ENCODE measurements at places on chromosomes 2 and 18.

- no peak for DNase-seq
These were observed 228.9 kb downstream of the TMEM163 start for GRCh38 chr2:134489732-134490384.

DNA sequence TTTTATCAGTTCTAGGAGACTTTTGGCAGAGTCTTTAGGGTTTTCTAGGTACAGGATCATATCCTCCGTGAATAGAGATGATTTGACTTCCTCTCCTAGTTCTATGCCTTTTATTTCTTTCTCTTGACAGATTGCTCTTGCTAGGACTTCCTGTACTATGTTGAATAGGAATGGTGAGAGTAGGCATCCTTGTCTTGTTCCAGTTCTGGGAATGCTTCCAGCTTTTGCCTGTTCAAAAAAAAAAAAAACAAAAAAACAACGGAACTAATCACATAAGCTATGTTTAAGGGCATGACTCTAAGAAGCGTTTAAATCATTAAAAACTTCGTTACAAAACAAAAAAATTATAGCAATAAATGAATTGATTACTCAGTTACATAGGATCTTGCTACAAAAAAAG lies 145.7 kb downstream of the NUP35 start:
- no peak for DNase-seq

DNA sequence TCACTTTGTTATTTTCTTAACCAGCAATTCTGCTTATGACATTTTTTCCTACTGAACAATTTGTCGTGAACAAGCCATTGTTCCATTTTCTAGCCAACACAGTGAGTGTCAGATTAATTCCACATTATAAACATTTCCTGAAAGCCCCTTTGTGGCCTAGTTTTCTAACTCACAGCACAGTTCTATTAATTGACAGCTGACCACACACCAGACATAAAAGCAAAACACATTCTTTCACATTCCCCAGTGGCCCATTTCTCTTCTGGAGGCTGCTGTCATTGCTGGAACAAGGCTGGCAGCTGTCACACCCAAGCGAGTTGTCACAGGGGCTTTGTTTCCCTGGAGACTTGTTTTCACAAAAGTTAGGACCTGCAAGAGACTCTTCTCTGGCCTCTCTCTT lies 50.7 kb downstream of the RNF152 start:
- no peak for DNase-seq

- no peak for DNase-seq
These were observed 90.5 kb upstream of the DDX18 start for GRCh38 chr2:117723888-117724434.

- no peak for DNase-seq
These were observed 273.6 kb downstream of the SLC8A1 start for GRCh38 chr2:40178171-40178778.

DNA sequence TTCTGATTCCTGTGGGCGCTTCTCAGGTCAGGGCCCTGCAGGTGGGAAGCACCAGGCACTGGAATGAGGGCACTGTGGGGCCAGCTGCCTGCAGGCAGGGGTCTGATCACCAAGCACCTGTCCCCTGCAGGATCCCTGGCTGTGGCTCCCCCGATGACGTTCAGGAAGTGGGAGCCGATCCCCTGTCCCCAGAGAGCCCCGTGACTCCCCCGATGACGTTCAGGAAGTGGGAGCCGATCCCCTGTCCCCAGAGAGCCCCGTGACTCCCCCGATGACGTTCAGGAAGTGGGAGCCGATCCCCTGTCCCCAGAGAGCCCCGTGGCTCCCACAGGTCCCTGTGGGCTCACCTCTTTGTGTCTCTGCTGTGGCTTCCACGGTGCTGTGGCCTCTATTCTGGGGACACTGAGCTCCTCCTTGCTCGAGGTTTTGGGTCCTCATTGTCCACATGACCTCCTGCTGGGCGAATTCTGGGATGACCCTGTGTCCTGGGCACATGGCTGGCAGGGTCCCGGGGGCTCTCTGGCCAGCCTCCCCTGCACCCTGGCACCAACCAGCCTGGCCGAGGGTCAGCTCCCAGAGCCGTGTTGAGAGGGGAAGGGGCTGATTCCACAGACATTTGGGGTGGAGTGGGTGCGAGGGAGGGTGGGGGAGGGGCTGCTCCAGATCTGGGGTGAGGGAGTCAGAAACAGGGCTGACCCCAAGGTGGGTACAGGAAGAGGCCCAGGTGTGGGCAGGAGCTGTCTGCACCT lies 4.8 kb downstream of the NEU4 start:
- DNase-seq = peak; percentile 22

GRCh38 chr2:25081237-25081790 lies 39.4 kb downstream of the EFR3B start:
- DNase-seq = no peak

- no peak for DNase-seq
These were observed at the start of gene SRD5A2 for GRCh38 chr2:31580321-31581117. Gene SRD5A2 (minus strand): TSS chr2:31580938. CDS start chr2:31580900, 38 bp downstream.

GRCh38 chr18:24878289-24878688 lies 417.9 kb downstream of the HRH4 start:
- no peak for DNase-seq

DNA sequence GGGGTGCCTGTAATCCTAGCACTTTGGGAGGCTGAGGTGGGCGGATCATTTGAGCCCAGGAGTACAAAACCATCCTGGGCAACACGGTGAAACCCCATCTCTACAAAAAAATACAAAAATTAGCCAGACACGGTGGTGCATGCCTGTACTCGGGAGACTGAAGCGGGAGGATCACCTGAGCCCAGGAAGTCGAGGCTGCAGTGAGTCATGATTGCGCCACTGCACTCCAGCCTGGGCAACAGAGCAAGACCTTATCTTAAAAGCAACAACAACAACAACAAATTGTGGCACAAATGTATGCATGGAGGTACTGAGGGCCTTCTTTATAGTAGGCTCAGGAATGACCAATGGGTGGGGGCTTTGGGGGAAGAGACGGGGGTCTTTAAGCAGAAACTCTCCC lies 38.5 kb downstream of the HPCAL1 start:
- DNase-seq = no peak

DNA sequence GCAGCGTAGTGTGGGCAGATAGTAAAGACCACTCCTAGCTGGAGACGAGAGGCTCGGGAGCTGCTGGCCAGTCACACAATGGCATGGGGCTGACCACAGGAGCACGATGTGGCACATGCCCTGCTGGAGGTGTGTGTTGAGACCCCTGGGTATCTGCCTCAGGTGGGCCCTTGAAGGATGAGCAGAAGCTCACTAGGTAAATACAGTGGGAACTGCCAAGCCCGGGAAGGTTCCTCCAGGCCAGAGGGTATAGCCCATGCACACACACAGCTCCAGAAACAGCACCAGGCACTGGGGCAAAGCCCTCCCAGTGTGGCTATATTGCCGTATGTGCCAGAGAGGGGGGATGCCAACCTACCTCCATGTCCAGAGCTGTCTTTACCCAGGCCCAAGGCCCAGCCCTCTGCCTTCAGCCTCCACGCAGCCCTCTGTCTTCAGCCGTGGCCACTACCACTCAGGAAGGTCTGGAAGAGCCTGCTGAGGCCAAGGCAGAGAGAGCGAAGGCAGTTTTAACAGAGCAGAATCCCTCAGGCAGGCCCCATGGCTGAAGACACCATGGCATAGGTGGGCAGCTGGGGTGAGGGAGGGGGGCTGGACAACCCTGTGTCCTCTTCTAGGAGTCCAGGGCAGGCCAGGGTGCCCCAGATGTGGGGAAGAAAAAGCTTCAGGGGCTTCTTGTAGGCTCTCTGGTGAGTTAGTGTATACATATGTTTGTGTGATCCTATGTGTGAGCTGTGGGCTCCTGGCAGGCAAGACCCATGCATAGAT lies 7.0 kb upstream of the ARID5A start:
- no peak for DNase-seq

- DNase-seq = no peak
These were observed 206.0 kb upstream of the CXCR4 start for GRCh38 chr2:136323935-136324334.

DNA sequence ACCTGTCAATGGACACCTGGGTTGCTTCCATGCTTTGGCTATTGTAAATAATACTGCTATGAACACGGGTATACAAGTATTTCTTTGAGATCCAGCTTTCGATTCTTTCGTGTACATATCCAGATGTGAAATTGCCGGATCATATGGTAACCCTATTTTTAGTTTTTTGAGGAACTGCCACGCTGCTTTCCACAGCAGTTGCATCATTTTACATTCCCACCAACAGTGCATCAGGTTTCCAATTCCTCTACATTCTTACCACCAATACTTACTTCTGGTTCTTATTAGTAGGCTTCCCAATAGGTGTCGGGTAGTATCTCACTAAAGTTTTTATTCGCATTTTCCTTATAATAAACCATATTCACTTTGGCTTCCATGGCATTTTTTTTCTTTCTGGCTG lies 69.6 kb downstream of the PID1 start:
- no peak for DNase-seq

GRCh38 chr2:75424936-75425619 lies 135.7 kb downstream of the EVA1A start:
- no peak for DNase-seq

DNA sequence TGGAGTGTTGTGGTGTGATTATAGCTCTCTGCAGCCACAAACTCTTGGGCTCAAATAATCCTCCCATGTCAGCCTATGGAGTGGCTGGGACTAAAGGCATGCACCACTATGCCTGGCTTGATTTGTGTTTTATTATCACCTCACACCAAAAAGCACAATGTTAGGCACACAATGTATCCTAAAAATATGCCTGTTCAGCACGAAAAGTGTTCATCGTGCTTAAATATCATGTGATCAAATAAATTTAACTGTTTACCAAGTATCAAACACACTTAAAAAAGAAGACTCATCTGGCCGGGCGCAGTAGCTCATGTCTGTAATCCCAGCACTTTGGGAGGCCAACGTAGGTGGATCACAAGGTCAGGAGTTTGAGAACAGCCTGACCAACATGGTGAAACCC lies 5.6 kb downstream of the CCT4 start:
- no peak for DNase-seq

DNA sequence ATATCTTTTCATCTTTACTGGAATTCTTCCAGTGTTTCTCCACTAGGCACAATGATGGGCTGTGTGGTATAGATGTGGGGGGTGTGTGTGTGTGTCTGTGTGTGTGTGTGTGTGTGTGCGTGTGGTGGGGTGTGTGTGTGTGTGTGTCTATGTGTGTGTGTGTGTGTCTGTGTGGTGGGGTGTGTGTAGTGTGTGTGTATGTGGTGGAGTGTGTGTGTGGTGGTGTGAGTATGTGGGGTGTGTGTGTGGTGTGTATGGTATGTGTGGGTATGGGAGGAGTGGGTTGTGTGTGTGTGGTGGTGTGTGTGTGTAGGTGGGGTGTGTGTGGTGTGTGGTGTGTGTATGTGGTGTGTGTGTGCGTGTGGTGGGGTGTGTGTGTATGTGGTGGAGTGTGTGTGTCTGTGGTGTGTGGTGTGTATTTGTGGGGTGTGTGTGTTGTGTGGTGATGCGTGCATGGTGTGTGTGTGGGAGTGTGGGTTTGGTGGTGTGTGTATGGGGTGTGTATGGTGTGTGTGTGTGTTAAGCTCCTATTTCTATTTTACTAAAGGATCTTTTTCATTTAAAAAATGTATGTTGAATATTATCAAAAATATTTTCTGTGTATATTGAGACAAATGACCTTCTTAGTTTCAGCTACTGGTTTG lies 84.2 kb downstream of the IRS1 start:
- no peak for DNase-seq

- no peak for DNase-seq
These were observed 21.1 kb downstream of the TET3 start for GRCh38 chr2:74005786-74006185.

DNA sequence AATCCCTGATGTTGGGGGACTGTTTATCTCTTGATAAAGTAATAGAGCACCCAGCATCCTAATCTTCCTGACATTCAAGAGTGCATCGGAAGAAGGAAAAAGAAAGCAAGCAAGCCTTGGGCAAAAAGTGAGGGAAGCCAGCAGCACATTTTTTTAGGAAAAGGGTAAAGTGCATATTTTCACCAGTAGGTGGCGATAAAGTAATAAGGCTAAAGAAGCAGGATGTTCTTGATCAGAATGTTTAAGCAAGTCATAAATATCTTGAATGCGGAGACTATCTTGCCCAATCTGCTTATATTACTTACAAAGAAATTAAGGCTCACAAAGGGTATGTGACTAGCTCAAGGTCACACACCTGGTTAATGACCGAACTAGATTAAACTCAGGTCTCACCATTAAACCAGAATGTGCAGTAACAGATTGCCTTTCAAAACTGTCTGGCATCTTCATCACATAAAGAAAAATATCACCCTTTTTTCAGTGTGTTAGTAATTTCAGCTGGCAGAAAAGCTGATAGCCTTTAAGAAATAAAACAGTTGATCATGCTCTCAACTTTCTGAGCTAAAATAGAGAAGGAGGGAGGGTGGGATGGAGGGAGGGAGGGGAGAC lies 83.8 kb downstream of the VIT start:
- DNase-seq = no peak

GRCh38 chr2:121036226-121036692 lies 248.7 kb downstream of the TFCP2L1 start:
- DNase-seq = no peak

DNA sequence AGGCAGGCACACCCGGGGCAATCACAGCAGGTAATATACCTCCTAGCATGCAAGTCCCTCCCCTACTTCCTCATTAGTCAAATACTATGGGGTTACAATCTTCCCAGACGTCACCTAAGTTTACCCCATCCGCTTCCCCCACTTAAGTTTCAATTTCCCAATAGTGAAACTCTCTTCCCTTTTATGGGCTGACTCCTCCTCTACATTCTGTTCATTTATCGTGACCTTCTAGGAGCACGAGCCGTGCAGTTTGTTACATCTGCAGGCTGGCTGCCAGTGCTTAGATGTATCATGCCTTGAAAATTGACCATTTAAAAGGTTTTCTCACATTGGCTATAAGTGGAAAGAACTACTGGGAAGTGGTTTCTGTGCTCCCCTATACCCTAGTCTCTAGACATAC lies 1357.8 kb upstream of the CRIM1 start:
- DNase-seq = no peak

DNA sequence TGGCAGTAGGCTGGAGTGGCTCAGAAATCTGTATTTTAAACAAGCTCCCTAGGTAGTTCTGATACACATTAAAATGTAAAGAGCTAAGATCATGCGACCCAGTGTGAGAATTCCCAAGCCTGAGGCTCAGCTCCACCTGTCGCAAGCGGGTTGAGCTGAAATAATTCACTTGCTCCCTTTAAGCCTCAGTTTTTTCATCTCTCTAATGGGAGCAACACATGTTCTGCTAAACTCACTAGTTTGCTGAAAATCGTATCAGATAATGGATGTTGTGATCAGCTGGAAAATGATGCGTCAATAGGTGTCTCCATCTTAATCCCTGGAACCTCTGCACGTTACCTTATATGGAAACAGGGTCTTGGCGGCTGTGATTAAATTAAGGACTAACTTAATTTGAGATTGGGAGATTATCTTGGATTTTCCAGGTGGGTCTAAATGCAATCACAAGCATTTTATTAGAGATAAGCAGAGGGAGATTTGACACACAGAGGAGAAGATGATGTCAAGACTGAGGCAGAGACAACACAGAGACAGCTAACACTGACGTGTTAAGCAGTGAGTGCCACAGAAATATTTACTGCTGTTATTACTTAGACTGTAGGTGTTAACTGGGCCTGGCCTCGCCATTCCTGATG lies 53.0 kb downstream of the POMC start:
- no peak for DNase-seq

GRCh38 chr2:39782591-39782990 lies 3.5 kb upstream of the THUMPD2 start:
- no peak for DNase-seq
